ENCODE measurements at places on chromosomes 7 and 10. TPM values are rescaled to one million over a fixed set of nuclear protein-coding genes. Genes with fewer than 3 reads are reported as not detected.

The TNRC18 gene
- total RNA-seq = 74.9 TPM

The WNT2 gene
- 2.8 TPM for total RNA-seq

The FAM25A gene
- not detected for total RNA-seq

The LIPM gene
- total RNA-seq = not detected

The FANK1 gene
- 3.5 TPM for total RNA-seq

The PLEKHS1 gene
- not detected for total RNA-seq

The RELN gene
- 5.0 TPM for total RNA-seq
